Stimulated activated naive CD4-positive, alpha-beta T cell (primary cell): ENCODE measurements at places on chromosomes 1 and 21.

- DNase-seq = no peak
Observed at GRCh38 chr1:59225594-59226316, 71.1 kb upstream of the FGGY start.

DNA sequence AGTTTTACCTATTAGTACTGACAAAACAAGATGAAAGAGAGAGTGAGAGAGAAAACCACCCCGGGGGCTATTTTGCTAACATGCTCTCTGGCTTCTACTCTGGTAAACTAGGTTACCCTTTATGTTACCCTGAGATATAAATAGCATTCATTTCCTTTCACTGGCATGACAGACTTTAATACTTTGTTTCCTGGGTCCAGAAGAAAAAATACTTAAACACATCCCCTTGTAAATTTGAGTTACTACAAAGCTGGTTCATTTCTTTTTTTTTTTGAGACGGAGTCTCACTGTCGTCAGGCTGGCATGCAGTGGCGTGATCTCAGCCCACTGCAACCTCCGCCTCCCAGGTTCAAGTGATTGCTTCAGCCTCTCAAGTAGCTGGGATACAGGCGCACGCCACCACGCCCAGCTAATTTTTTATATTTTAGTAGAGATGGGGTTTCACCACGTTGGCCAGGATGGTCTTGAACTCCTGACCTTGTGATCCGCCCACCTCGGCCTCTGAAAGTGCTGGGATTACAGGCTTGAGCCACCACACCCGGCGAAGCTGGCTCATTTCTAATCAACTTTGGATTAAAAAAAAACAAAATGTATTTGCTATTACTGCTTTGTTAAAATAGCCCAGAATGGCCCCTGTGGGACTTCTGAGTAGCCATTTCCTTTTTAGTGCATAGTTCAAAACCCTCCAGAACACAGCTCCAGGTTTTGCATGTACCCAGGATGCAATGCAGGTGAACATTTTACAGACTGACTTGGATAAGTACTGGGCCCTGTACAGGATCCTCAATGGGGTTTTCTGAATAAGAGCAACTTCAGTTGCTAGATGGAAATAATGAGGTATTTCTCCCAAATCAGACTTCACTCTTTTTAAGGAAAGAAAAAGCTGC lies 20.6 kb downstream of the INPP5B start:
- DNase-seq = no peak

DNA sequence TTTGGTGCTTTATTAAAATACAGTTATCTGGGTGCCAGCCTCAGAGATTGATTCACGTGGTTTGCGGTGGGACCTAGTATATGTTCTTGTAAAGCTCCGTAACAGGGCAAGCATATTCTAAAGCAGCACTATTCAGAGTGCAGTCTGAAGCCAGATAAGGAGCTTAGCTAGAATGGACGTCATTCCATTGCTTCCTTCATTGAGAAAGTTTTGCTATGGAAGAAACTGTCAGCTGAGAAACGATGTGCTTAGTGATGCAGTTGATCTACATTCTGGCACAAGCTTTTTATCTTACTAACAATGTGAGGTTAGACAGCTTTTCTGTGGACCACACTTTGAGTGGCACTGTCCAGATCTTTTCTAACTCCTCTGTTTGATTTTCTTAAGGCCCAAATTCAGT lies 26.2 kb downstream of the SLC44A3 start:
- DNase-seq = no peak

DNA sequence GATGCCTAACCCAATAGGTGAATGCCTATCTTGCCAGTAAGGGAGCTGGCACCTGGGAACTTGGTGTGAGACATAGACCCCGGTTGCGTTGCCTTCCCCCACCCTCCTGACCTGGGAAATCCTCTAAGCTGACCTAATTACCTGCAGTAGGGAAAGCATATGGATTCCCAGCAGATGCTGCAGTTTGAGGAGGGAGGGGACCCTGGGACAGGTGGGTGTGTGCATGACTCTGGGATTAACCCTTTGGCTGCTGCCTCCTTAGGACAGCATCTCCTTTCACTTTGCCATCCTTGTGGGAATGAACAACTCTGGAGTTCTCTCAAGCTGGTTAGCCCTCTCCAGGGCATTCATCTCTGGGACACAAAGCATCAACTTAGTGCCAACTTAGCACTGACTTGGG lies 16.4 kb upstream of the NFASC start:
- no peak for DNase-seq

DNA sequence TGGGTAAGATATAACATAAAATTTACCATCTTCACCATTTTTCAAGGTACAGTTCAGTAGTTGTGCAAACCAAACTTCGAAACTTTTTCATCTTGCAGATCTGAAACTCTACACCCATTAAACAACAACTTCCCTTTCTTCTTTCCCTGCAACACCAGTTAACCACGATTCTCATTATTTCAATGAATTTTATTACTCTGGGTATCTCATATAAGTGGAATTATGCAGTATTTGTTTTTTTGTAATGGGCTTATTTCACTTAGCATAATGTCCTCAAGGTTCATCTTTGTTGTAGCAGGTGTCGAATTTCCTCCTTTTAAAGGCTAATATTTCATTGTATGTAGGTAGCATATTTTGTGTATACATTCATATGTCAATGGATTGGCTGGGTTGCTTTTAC lies 146.1 kb downstream of the SPATA46 start:
- no peak for DNase-seq

GRCh38 chr1:172663732-172664131 lies 4.8 kb downstream of the FASLG start:
- no peak for DNase-seq

- no peak for DNase-seq
Observed at GRCh38 chr1:172203902-172204301, 216.6 kb upstream of the C1orf105 start.

GRCh38 chr1:233689748-233690254 lies 75.9 kb downstream of the KCNK1 start:
- DNase-seq = no peak

- no peak for DNase-seq
Observed at GRCh38 chr1:247360991-247361731, 29.5 kb upstream of the ZNF496 start.

DNA sequence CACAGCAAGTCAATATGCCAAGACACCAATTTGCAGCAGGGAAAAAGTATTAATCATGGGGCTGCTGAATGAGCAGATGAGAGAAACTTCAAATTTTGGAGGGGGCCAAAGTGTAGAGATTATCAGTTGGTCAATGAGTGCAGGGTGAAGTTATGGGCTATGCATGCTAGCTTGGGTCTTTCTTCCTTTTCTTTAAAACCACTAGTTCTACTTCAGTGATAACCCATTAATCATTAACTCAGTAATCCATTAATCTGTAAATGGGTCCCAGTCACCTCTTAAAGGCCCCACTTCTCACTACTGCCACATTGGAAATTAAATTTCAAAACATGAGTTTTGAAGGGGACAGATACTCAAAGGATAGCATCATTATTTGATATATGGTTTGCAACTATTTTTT lies 688.6 kb upstream of the ADGRL4 start:
- no peak for DNase-seq

DNA sequence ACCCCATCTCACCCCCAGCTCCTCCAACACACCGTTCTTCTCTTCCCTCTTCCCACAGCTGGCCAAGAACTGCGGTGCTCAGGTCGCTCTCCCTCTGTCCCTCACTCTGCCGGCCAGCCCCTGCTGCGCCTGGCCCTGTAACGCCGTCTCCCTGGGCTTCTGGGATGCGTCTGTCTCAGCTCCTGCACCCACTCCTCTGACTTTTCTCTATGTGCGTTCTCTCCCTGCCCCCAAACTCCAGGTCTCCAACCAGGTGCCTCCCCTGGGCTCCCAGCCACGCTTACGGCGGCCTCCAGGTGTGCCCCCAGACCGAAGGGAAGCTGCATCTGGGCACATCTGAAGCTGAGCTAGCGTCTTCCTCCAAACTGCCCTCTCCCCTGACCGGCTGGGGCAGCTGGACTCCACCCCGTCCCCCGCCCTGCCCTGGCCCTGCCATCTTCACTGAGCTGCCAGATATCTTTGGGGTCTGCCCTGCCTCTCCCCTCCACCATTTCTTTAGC lies 2.6 kb downstream of the KRTAP10-12 start:
- DNase-seq = no peak

- no peak for DNase-seq
Observed at GRCh38 chr1:17587693-17588047, 48.2 kb downstream of the ARHGEF10L start.

DNA sequence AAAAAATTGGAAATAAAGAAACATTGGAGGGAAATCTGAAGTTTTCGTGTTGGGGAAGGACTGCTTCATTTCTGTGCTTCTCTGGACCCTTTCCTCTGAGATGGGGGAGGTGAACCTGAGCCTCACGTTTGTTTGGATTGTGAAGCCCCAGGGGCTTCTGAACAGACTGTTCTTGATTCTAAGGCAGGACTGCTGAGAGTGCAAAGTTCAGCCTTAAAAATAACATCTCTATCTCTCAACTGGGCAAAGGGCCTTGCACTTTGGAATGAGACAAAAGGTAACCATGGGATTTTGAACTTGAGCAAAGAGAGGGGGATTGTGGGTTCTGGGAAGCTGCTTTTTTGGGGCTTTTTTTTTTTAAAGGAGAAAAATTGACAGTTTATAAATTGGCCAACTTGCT lies 45.0 kb downstream of the GPR88 start:
- no peak for DNase-seq

DNA sequence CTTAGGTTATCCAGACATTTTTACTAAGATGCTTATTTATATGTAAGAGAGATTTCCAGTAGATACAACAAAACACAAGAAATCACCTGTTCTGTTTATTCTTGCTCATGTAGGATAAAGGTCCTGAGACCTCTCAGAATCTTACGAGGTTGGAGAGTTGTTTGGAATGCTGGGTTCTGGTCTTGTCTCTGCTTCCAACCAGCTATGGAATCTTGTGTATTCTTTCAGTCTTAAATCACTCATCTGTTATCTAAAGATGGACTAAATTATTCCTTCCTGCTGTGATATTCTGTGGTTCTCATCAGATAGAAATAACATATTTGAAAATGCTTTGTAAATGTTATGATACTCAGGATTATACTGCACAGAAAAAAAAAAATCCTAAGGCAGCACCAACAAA lies 21.3 kb downstream of the GNAT2 start:
- DNase-seq = no peak

DNA sequence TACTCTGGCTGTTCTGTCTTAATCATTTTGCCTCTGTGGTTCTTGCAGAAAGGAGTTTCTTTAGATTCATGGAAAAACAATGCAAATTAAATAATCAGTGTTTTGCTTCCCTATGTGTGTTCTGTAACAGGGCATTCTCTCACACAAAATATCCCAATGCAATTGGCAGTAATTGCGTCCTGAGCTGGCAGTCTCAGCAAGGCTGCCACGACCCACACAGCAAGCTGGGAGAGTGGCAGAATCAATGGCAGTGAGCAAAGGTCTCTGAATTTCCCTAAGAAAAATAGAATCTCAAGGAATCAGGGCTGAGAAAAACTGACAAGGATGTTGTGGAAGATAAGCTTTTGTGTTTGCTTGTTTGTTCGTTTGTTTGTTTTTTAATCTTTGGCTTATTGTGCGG lies 198.1 kb upstream of the ST6GALNAC5 start:
- DNase-seq = no peak

GRCh38 chr1:185862235-185862634 lies 128.0 kb downstream of the HMCN1 start:
- no peak for DNase-seq

DNA sequence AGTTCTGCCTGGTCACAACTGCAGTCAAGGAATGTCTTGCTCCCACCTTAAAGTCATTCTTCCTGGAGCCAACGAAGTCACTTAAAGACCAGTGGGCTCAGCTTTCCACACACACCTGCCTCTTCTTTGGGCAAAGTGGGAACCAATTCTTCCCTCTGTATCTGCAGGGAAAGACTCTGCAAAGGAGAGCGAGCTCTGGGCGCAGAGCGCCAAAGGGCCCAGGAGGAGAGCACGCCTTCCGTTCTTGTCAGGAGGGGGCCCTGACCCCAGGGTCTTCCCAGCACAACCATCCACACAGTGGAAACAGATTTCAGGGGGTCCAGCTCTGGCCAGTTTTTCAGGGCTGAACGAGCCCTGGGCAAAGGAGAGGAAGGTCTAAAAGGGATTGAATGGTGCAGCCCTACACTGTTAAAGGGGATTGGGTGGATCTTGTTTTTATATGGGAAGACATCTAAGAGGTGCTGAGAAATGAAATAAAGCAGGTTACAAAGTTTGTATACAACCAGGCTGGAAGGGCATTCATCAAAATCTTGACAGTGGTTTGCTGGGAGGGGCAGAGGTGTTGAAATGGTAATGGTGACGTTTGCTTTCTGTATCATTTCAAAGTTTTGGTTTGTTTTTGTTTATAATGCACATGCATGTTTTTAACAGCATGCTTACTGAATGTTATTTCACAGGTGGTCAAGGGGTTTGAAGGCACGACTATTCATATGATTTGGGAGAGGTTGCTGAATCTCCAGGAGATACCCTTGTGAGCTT lies 6.8 kb upstream of the OLIG2 start:
- no peak for DNase-seq

DNA sequence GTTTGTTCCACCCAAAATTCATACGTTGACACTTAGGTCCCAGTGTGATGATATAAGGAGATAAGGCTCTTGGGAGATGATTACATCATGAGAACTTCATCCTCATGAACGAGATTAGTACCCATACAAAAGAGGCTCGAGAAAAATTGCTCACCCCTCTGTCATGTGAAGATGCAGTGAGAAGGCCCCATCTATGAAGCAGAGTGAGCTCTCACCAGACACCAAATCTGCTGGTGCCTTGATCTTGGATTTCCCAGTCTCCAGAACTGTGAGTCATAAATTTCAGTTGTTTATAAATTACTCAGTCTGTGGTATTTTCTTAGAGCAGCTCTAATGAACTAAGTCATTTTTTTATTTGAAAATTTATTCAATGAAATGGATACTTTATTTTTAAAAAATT lies 42.6 kb upstream of the USP25 start:
- DNase-seq = no peak

GRCh38 chr1:78224246-78224785 lies 178.6 kb downstream of the GIPC2 start:
- DNase-seq = no peak

DNA sequence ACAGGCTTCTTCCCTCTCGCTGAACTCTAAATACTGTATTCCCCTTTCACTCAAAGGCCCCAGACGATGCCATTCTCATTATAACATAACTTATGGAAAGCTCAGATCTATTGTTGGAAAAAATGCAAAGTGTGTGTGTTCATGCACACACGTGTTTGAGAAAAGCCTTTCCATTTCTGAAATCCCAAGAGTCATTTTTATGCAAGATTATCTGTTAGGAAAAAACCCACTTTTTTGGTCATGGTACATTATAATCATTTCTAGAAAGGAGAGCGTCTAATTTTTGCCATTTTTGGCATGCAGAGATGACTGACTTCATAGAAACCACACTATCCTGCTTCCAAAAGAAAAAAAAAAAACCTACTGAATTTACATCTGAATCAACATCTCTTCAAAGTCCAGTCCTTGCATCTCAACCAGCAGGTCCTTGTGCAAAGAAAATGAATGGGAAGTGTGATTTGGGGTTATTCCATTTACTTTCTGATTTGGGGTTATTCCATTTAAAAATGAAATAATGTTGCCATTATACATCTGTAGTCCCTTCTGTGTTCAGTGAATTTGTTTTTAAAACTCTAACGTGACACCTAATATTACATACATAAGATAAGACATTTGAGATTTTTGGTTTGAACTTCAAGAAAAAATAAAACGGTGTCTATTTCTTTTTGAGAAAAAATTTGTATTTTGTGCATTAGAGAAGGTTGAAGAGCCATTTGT lies 150.3 kb downstream of the DHRS3 start:
- no peak for DNase-seq

- DNase-seq = no peak
Observed at GRCh38 chr1:157113631-157114030, 14.0 kb upstream of the ETV3L start.
